ENCODE measurements at places on chromosomes 5 and 9. TPM values are rescaled to one million over a fixed set of nuclear protein-coding genes. Genes with fewer than 3 reads are reported as not detected.

MLANA gene
- total RNA-seq: 6.5 TPM

DNA sequence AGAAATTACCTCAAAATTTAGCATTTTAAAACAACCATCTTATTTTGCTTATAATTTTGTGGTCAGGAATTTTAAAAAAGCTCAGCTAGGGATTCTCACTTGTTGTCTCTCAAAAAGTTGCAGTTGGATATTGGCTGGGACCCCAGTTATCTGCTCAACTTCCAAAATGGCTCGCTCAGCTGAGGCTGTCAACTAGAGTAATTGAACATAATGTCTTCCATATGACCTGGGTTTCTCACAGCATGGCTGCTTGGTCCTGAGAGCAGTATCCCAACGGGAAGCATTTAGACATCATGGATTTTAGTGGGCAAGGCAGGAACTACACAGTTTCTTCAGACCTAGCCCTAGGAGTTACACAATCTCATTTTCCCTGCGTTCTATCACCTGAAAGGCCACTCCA lies 63.6 kb upstream of the SPEF2 start:
- DNase-seq: peak; percentile 34

- DNase-seq: no peak
Measured at GRCh38 chr5:89297066-89297465, 414.1 kb upstream of the MEF2C start.

DNA sequence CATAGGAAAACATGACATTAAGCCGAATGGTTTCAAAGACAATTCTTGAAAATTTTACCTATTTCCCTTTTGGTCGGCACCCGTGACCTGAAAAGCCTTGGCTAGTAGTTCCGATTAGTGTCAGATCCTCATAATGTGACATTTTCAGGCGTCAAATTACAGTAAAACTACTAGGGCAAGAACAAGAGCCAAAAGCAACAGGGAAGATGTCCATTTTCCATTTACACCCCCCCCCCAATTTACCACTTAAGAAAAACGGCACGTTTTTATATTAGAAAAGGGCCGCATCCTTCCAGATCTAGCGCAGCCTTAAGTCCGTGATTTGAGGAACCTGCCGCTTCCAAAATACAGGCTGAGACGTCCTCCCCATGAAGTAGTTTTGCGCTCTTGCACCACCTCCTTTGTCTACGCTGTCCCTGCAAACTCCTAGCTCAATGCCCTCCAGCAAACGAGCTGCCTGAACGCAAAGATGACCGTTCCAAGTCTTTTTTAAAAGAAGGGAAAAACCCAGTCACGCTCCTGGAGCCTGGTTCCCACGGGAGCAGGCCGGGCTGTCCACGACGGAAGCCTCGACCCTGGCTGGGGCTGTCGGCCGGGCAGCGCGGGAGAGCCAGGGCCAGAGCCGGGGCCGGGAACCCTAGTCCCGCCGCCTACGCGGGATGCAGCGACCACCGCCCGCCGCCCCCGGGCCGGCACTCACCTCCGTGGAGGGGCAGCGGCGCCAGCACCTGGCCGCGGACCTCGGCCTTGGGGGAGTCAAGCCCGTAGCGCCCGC lies 616 bp downstream of the RNF130 start:
- peak; percentile 43 for DNase-seq

DNA sequence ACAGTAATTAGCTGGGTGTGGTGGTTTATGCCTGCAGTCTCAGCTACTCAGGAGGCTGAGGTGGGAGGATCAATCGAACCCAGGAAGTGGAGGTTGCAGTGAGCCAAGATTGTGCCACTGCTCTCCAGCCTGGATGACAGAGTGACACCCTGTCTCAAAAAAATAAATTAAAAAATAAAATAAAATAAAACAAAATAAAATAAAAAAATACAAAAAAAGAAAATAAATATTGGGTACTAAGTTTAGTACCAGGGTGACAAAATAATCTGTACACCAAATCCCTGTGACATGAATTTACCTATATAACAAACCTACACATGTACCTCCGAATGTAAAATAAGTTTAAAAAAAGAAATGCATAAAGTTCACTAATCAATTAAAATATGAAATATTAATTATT lies 666.0 kb upstream of the CDH18 start:
- no peak for DNase-seq

DNA sequence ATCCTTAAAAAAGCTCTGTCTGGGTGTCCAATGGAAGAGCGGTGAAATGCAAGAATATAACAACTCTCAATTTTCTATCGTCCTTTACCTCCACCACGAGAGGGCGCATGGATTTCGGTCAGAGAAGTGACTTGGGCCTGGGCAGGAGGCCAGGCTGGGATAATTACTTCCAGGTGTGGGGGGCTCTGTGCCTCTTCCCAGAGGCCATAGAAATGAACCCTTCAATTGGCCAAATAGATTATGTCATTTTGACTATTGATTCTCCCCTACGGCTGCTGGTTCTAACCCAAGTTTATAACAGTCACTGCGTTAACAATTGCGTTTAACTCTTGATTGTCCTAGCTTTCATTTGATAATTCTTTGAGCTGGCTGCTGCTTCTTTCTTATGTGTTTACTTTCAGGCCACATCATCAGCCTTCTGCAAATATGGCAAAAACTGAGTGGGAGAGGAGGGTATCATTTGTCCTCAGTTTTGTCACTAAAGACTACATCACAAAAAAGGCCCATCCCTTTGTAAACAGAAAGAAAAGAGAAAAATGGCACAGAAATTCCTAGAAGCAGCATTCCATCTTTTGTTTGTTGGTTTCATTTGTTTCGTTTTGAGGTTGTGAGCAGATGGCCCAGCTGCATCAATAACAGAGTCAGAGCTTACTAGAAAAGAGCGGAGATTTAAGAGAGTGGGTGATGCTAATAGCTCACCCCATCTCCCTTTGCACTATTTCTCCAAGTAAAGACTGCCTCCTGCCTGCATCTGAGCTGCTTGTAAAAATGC lies 45.4 kb upstream of the ZFR start:
- DNase-seq: peak; percentile 94

Measured in skin of body (tissue), 3 donors.